Activated T-cell treated with anti-CD3 and anti-CD28 coated beads, Interleukin-2, amount 50 U/mL, for 24 hours (primary cell): ENCODE measurements at places on chromosomes 13 and 19.

- H3K27me3 ChIP-seq, result no peaks in the 10 kb centered on the region
- no peak for DNase-seq
- no peaks in the 10 kb centered on the region for H3K36me3 ChIP-seq
- no peaks in the 10 kb centered on the region for H3K4me1 ChIP-seq
- no peak overlapping the region for H3K27ac ChIP-seq
These were observed 52.5 kb downstream of the SLITRK1 start for GRCh38 chr13:83829810-83830209.

- H3K27ac ChIP-seq, result no peak overlapping the region
- no peaks in the 10 kb centered on the region for H3K36me3 ChIP-seq
- H3K4me3 ChIP-seq, result no peak overlapping the region
- no peaks in the 10 kb centered on the region for H3K4me1 ChIP-seq
- DNase-seq, result no peak
These were observed 1684.2 kb upstream of the SLC10A2 start for GRCh38 chr13:104750377-104750776.

DNA sequence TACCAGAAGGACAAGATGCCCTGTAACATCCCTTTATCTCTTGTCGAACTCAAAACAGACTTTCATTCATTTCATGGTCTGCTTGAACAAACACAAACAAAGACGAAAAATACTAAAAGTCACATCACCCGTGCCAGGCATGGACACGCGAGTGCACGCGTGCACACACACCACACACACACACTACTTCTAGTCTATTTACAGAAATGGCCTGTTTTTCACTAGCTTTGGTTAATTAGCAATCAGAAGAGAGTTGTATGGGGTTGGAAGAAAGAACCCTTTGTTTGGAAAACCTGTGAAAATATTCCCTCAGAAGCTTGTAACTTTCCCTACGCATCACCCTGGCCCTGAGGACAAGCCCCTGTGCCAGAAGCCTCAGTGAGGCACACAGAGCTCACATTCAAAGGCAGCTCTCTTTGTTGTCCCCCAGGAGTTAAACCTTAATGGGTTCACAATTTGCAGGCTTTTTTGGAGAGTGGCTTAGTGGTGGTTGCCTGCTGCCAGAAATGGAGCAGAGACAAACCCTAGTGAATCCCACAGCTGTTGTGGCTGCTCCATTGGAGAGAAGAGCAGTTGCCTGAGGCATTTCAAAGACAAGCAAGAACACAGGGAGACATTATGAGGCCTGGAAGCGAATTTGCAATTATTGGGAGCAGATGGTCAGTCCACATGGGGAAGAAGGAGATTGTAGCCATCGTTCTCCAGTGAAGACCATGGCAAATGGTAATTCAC is 55.9 kb downstream of the STARD13 start:
- DNase-seq, result no peak
- H3K27me3 ChIP-seq, result peaks cover 7% of the 10 kb centered on the region
- H3K27ac ChIP-seq, result no peak overlapping the region
- no peak overlapping the region for H3K4me3 ChIP-seq
- H3K4me1 ChIP-seq, result peaks cover 8% of the 10 kb centered on the region
- H3K36me3 ChIP-seq, result no peaks in the 10 kb centered on the region

GRCh38 chr13:50366488-50367174 is 351.4 kb downstream of the KCNRG start:
- H3K4me3 ChIP-seq, result peak overlapping the region; percentile 55
- H3K36me3 ChIP-seq, result no peaks in the 10 kb centered on the region
- DNase-seq, result no peak
- H3K27me3 ChIP-seq, result peaks cover 33% of the 10 kb centered on the region
- peaks cover 40% of the 10 kb centered on the region for H3K4me1 ChIP-seq
